ENCODE measurements at places on chromosomes 3 and 15.

DNA sequence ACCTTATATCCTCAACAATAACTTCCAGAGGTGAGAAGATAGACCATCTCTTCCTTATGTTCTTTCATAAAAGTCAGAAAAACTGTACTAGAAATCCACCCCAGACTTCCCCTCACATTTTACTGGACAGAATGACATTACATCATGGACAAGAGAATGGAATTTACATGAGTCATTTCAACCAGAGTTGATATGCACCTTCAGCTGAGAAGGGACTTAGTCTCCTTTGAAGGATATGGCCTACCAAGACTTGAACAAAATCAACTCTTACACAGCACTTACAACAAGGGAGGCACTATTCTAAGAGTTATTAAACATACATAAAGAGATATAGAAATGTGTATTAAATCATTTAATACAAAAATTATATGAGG lies 380.0 kb upstream of the DPH6 start:
- no peak for DNase-seq

DNA sequence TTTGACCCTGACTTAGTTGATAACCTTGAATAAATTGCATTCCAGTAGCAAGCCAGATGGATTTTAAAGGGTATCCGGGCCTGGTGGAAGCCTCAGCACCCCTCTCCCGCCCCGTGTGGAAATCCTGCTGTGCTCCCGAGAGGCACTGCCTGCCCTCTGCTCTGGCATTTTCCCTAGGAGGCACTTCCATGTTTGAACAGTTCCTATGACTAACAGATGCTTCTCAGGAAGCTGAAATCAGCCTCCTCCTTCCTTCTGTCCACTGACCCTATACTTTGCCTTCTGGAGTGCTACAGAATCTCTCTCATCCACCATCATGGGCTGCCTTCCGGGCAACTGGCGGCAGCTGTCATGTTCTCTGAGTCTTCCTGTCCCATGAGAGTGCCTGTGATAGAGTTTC lies 90.8 kb downstream of the GABRG3 start:
- no peak for DNase-seq

- DNase-seq = no peak
Observed at GRCh38 chr3:178707311-178708031, 171.2 kb downstream of the KCNMB2 start.

GRCh38 chr3:62632510-62633294 lies 242.5 kb downstream of the CADPS start:
- no peak for DNase-seq

DNA sequence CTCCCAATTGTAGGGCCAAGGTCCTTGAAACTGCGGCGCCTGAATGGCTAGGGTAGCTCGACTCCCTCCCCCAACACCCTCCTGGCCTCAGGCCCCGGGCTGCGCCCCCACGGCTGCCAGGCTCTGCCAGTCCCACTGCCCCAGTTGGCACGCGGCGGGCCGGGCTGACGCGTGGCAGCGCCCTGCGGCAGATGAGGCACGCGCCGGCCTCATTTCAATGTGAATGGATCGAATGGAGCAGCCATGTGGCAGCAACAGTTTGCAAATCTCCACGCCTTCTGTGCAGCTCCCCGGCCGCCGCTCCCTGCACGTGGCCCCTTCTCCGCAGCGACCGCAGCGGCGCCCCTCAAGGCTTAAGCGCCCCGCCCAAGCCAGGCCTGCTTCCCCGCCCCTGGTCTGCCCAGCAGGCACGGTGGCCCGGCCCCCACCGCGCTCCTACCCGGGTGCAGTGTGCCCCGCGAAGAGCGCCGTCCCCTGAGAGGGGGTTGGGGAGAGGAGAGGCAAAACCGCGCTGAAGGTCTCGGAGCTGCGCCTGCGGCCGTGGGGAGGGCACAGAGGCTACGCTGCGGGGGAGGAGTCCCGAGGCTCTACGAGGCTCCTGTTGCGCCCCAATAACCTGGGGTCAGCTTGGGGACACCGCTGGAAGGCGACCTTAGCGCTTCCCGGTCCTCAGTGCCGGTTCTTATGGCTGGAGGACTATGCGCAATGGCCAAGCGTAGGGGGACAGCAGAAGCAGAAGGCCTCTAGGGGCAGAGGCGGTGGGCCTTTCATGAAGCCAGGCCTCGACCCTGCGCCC lies 3.1 kb upstream of the DLL4 start:
- peak; percentile 31 for DNase-seq

- DNase-seq = no peak
Observed at GRCh38 chr15:71109130-71109529, 6.1 kb upstream of the THSD4 start.

DNA sequence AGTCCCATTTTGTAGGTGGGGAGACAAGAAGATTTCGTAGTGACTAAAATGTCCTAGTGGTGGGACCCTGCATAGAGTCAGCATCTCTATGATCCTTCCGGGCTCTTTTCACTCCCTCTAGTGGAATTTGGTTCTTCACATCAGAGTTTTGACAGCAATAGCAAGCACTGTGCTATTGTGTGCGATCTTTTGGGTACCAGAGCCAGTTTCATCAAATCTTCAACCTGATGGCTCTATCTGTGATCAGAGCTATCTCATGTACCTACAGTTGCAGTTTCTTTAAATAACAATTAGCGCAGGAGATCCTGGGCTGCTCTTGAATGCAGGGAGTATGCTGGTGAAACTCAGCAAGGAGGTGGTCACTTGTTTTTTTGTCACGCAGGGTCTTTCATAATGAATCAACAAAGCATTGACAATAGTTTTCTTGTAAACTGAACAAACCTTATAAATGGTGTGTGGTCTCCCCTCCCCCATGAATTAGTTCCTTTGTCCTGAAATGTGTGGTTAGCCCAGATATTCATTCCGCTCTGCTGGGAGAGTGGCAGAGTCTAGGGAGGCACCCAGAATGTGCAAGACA lies 257.2 kb upstream of the SOX2 start:
- no peak for DNase-seq

DNA sequence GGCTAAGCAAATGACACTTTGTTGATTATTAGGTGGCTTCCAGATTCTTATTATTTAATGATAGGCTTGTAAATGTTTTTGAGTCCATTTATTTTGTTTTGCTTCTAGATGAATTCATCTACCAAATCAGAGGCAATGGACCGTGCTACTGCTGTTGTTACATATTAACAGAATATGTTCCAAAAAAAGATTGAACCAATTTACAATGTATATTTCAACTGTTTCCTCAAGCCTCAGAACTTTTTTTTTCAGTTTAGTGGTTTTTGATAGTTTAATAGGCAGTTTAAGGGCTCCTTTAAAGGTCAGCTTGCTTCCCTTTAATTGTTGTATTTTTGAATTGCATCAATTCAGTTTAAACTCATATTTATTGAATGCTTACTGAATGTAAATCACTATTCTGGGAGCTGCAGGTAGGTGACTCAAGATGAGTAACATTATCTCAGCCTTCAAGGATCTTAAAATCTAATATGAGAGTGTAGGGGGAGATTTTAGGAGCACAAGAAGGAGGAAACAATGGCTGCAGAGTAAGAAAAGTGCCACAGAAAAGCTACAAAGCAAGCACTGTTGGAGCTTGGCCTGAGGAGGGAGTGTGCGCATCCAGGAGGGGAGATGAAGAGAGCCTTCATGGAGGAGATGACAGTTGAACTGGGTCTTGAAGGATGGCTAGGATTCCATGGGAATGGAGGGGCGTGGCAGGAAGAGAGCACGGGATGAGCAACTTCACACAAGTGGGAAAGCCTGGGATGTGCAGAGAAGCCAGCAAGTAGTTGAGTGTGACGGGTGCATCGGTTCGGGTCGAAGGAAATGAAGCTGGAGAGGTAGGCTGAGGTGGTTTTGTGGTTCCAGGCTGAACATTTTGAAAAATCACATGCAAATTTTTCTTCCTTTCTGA lies 14.7 kb downstream of the MAP2K1 start:
- DNase-seq = peak; percentile 34

- no peak for DNase-seq
Observed at GRCh38 chr3:56025326-56025725, 442.9 kb downstream of the ERC2 start.

DNA sequence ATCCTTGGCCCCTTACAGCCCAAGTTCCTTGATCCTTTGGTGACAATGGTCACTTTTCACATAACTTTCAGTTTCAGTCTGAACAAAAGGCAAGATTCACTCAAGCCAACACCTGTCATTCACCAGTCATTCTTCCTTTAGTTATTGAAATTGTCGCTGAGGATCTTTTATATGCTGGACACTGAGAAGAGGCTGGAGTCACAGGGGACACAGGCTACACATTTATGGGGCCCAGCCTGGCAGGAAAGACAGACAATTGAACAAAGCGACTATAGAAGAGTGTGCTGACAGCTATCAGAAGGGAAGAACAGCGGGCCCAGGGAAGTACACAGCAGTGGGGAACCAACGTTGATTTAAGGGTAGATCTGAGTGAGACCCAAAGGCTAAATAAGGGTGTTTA lies 69.8 kb upstream of the PROK2 start:
- no peak for DNase-seq

GRCh38 chr3:143060906-143061305 lies 58.7 kb upstream of the CHST2 start:
- DNase-seq = no peak

DNA sequence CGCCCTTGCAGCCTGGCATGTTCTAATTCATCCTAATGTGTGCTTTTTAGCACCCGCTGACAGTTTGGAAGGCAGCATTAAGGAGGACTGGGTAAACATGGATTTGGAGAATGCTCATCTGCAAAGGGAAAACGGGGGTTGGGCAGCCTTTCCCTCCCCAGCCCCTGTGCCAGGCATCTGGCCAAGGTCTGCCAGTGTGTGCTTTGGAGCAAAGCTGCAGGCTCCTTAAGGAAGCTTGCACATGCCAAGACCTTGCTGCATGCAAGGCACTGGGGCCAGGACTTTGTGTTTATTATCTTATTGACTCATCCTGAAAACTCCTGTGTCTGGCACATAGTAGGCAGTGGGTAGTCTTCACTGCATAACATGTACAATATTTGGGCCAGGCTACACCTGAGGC lies 20.1 kb downstream of the FAM3D start:
- DNase-seq = no peak

DNA sequence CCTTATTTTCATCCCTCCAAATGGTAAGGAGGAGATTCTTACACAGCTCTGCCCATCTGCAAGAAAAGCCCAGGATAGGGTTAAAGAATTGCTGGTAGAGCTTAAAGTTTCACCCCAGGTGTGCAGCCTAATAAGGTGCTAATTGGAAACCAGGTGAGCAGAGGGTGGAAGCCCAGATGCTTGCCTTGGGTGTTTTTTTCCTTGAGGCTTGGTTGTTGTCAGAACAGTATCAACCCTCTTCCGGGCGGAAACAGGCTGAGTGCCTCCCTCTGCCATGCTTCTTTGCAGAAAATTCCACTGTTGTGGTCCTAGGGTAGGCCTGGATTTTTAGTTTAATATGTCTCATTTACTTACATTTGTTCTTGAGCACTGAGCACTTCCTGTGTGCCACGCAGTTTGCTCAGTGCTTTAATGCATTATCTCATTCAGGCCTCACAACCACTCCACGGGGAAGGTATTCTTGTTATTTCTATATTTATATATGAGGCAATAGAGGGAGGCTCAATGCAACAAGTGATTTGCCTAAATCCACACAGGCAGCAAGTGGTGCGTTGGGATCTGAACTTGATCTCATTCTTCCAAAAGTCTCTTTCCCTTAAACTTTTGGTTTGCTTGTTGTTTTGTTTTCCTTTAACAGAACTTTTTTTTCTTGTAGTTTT lies 115.0 kb upstream of the LRIG1 start:
- no peak for DNase-seq

- DNase-seq = no peak
Observed at GRCh38 chr3:143978263-143978631, 6.6 kb downstream of the DIPK2A start.

DNA sequence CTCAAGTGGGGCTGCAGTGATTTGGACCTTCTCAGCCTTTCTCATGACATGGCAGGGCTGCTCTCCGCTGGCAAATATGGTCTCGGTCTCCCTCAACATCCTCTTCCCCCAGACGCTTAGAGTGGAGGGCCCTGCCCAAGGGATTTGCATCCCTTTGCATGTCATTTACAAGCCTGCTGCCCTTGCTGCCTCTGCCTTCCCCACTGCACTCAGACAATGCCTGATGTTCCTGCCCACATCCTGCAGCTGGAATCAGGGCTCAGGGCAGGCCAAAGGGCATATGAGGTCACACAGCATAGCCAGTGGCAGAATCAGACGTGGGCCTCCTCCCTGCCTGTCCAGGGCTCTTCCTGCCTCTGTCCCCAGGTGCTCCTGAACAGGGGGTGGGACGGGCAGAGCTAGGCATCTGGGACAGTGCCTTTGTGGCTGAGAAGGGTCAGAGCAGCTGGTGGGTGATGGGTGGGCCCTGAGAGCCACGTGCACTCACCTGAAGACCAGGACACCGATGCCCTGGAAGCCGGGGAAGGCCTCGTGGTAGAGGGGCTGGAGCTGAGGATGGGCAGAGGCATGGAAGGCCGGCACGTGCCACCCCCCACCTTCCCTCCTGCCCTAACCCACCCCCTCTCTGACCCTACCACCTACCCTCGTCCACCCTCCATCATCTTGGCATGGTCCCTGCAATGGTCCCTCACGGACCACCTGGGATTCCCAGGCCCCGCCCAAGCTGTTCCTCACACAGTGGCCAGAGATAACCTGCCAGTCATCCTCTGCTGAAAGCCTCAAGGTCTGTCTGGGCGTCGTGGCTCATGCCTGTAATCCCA lies 27.4 kb upstream of the GOLGA6C start:
- DNase-seq = peak; percentile 1

DNA sequence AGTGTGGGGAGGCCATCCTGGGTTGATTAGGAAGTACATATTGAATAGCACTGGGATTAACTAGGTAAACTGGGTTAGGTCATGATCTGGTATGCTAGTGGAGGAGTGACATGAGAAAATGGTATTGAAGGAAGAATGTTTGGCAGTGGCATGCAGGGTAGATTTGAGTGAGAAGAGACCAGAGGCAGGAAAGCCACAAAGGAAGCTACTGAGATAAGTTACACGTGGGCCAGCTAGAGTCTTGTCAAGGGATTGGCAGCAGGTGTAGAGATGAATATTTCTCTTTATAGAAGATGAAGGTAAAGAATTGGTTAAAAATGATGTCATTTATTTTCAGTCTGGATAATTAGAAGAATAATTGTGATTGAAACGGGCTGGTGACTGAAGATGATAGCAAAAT lies 91.0 kb upstream of the TPRG1 start:
- DNase-seq = no peak

GRCh38 chr3:179562591-179563270 lies at the start of gene ACTL6A:
Gene ACTL6A, plus strand, starts transcription at chr3:179562926. Its CDS starts 167 bp downstream, at chr3:179563093.
- peak; percentile 100 for DNase-seq

- DNase-seq = no peak
Observed at GRCh38 chr3:185764163-185764979, 60.5 kb downstream of the IGF2BP2 start.
